ENCODE measurements at places on chromosomes 1 and 21.

DNA sequence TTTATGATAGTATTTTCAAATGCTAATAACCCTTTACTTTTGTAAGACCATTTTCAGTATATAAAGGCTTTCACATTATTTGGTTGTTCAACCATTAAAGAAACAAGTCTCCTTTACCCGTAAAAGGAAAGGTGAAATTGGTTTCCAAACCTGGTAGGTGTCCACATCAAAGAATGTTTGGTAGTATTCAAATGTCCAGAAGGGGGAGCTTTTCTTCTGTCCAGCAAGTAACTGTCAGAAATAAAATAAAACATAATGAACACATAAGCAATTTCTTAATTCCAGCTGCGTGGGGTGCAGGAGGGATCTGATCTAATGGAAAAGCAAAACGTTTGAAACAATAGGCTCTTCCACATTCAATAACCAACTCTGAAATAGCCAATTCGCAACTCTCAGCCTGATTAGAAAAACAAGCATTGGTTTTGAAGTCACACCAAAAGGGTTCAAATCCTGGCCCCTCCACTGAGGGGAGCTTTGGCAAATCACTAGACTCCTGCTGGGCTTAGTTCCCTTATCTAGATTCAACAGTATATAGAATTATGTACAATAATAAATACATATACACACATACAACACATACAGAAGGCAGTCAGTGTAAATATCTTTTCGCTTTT, 11.0 kb downstream of the YIPF1 start:
- peak; percentile 81 for DNase-seq

DNA sequence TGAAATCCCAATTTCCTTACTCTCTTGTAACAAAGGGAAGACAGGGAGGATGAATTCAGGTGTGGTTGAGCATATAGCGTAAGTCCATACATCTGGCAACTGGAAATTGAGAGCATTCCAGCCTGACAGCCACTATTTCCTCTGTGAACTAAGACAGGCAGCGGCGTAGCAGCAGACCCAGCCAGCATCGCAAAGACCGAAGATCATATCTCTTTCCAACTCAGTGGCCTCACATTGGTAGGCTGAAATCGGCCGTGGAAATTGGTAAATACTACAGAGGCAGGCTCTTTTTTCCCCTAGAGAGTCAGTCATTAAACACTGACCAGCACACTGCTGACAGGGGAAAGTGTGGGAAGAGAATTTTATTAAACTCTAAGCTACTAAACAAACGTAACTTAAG, 43.4 kb downstream of the TARBP1 start:
- DNase-seq: no peak

- no peak for DNase-seq
Observed at GRCh38 chr1:221347706-221348105, 394.2 kb downstream of the DUSP10 start.

DNA sequence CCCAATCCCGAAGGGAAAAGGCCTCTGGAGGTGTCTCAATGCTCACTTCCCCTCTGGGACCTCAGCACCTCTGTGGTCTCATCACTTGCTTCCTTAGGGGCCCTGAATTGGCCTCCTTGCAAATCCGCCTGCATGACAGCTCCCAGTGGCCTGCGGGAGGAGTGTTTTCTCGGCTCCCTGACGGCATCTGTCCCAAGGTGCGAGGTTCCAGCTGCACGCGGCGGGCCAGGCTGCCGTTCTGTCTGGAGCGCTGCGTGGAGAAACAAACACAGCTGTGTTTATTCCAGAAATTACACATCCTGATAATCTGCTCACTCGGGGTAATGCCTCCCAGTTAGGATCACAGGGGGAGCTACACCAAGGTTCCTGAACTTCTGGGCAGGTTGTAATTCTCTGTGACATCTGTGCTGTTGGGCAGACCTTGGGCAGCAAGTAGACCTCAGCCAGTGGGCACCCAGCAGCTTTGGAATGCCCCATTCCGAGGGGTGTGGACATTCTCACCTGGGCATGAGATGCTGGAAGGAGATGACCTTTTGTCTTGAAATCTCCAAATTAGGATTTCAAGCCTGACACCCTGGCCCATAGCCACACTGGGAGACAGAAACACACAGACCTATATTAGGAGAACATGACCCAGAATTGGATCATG, 18.2 kb downstream of the EPHB2 start:
- DNase-seq: no peak

- no peak for DNase-seq
Observed at GRCh38 chr1:42152119-42152518, 1.1 kb upstream of the GUCA2B start.

GRCh38 chr1:5108740-5109139, 454.3 kb downstream of the AJAP1 start:
- peak; percentile 23 for DNase-seq
